ENCODE measurements at places on chromosomes 5 and 9. TPM values are rescaled to one million over a fixed set of nuclear protein-coding genes. Genes with fewer than 3 reads are reported as not detected.

Gene TLX3
- not detected for total RNA-seq

DNA sequence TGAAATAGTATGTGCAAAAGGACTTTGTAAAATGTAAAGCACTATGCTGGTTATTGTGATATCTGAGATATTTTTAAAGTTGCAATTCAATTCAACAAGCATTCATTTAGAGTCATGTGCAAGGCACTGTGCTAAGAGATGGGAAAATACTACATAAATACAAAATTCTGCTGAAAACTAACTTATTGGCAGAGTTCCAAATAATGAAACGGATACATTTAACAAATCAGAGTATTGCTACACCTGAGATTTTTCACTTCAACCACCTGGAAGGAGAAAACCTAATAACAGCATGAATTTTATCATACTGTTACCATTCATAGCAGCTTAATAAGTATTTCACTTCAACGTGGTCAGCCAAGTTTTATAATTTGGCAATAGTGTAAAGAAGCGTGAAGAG lies 6.1 kb upstream of the CTNNAL1 start:
- H3K4me1 ChIP-seq, result peaks cover 3% of the 10 kb centered on the region
- peaks cover 14% of the 10 kb centered on the region for H3K36me3 ChIP-seq
- H3K27me3 ChIP-seq, result no peaks in the 10 kb centered on the region
- no peak for DNase-seq

GRCh38 chr9:38700695-38701094 lies 19.2 kb downstream of the FAM240B start:
- no peak for DNase-seq
- H3K4me1 ChIP-seq, result no peaks in the 10 kb centered on the region
- H3K27me3 ChIP-seq, result peaks cover 11% of the 10 kb centered on the region
- H3K36me3 ChIP-seq, result no peaks in the 10 kb centered on the region

GRCh38 chr9:3830291-3830690 lies 304.5 kb upstream of the RFX3 start:
- no peak overlapping the region for H3K4me3 ChIP-seq
- H3K4me1 ChIP-seq, result no peaks in the 10 kb centered on the region
- H3K27me3 ChIP-seq, result no peaks in the 10 kb centered on the region
- DNase-seq, result no peak
- H3K36me3 ChIP-seq, result no peaks in the 10 kb centered on the region

- no peaks in the 10 kb centered on the region for H3K36me3 ChIP-seq
- no peak for DNase-seq
- H3K27ac ChIP-seq, result no peak overlapping the region
- H3K4me1 ChIP-seq, result no peaks in the 10 kb centered on the region
- peaks cover 15% of the 10 kb centered on the region for H3K27me3 ChIP-seq
Measured at GRCh38 chr5:35371951-35372426, 141.7 kb upstream of the PRLR start.

- DNase-seq, result no peak
- no peak overlapping the region for H3K4me3 ChIP-seq
- no peaks in the 10 kb centered on the region for H3K27me3 ChIP-seq
- H3K4me1 ChIP-seq, result no peaks in the 10 kb centered on the region
Measured at GRCh38 chr5:108118813-108119514, 262.9 kb downstream of the FBXL17 start.

Gene MATR3
- 208 TPM for total RNA-seq

- no peak overlapping the region for H3K4me3 ChIP-seq
- H3K4me1 ChIP-seq, result peaks cover 25% of the 10 kb centered on the region
- H3K27me3 ChIP-seq, result no peaks in the 10 kb centered on the region
- peaks cover 29% of the 10 kb centered on the region for H3K36me3 ChIP-seq
- no peak for DNase-seq
- H3K27ac ChIP-seq, result no peak overlapping the region
Measured at GRCh38 chr9:5750569-5750968, 82.3 kb downstream of the ERMP1 start.

DNA sequence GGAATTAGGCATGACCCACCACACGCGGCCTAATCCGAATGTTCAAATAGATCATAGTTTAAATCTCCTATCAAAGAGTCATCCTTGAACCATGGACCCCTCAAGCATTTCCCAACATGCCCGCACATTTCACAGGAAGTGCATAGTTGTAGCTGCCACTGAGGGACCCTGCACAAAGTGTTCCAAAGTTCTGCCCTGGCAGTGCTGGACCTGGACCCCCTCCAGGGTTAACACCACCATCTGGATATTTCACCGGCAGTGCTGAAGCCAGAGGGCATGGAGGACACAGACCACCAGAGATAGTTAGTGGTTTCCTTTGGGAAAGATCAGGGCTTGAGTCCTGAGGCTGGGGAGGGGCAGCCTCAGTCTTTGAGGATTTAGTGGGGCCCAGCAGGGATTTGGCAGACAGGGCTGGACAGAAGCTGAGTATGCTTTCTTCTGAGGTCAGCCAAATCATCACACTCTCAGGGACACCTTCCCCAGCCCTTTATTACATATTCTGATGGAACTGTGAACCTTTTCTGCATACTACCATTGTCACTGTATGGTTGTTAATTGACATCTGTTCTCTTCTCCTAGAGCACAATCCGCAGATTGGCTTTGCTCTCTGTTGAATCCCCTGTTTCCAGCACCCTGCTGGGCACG lies 143.6 kb upstream of the EFNA5 start:
- H3K4me3 ChIP-seq, result no peak overlapping the region
- no peaks in the 10 kb centered on the region for H3K27me3 ChIP-seq
- no peak for DNase-seq
- no peaks in the 10 kb centered on the region for H3K4me1 ChIP-seq
- no peaks in the 10 kb centered on the region for H3K36me3 ChIP-seq
- H3K27ac ChIP-seq, result no peak overlapping the region
